Umbilical cord (tissue), 2 donors: ENCODE measurements at places on chromosomes 3 and 15.

DNA sequence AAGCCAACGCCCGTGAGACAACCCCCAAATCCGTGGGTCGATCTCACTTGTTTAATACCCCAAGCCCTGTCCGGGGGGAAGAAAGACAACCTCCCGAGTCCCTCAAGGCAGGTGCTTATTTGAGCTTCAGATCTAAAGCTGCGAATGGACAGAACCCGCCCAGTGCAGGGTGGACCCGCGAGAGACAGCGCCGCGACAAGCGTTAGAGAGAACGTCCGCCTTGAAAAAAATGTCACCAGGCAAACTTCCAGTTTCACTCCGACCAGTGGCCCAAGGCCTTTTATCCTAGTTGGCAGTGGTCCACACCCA is 740 bp upstream of the OXSR1 start:
- no peak for DNase-seq

GRCh38 chr3:63242124-63242523 is 36.0 kb upstream of the SYNPR start:
- no peak for DNase-seq

DNA sequence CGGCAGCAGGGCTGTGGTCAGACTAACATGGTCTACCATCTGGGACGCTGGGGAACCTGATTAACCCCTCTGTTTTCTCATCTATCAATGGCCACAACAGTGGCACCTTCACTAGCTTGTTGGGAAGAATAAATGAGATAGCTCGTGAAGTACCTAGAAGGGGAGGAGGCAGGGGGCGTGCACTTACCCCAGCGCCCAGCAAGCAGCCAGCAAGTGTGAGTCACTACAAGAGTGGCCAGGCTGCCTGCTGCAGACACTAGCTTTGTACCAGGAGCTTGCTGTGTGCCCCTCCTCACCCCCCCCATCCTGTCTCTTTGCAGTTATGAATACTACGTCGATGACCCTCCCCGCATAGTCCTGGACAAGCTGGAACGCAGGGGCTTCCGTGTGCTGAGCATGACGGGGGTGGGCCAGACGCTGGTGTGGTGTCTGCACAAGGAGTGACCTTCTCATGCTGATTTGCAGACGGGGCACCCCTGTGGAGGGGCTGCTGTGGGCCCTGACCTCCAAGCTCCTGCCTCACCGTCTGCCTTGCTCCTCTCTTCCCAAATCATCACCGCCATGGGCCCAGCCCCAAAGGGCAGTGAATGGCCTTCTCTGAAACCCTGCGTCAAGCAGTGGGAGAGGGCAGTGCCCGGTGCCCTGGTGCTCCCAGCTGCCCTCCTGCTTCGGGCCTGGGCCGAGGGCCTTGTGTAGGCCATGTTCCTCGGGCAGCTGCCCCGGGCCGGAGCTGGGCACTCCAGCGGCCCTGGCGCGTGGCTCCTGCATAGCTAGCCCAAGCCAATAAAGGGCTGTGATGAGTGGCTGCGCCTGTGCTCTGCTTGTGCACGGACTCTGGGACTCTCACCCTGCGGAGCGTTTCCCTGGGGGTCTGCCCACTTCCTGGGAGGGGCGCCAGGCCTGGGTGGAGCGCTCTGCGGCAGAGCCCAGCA is 2.6 kb upstream of the C15orf62 start:
- DNase-seq, result no peak

GRCh38 chr15:61834076-61834697 is 226.1 kb downstream of the VPS13C start:
- DNase-seq, result peak; percentile 87

- no peak for DNase-seq
These were observed 15.6 kb downstream of the LRRK1 start for GRCh38 chr15:100934726-100935125.

GRCh38 chr15:38217191-38217595 is 35.4 kb upstream of the SPRED1 start:
- DNase-seq, result peak; percentile 97
